ENCODE measurements at places on chromosomes 6 and 20.
A peak's percentile ranks its signal among the peaks of the same experiment; 100 is the strongest.

- peak; percentile 60 for DNase-seq
Measured at GRCh38 chr6:56370561-56371211, 123.3 kb upstream of the COL21A1 start.

DNA sequence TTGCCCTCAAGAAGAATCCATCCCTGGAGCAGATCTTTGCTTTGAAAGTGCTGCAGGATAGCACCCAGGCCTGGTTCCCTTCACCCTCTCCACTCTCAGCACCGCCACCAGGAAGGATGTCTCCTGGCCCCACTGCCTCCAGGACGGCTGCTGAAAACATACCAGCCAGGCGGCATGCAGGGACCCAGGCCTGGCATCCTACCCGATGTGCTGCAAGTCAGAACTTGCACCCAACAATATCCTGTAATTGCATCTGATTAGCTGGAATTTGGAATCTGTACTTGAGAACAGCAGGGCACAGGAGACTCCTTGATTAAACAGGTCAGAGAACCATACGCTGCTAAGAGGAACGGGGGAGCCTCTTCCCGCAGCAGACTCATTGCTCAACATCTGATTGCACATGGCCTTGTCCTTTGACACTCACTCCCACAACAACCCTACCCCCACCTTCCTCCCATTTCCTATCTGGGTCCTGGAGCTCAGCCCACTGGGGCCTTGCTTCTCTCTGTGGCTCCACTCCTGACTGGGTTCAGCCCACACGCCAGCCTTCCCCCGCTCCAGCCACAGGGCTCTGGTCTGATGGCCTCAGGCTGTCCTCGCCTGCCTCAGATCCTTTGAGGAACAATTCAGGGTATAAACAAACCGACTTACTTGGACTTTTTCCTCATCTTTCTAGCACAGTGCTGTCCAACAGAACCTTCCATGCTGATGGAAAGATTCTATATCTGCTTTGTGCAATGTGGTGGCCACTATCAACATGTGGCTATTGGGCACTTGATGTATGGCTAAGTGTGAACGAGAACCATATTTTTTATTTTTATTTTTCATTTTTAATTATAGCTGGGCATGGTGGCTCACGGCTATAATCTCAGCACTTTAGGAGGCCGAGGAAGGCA, 78.0 kb downstream of the FGD2 start:
- no peak for DNase-seq

DNA sequence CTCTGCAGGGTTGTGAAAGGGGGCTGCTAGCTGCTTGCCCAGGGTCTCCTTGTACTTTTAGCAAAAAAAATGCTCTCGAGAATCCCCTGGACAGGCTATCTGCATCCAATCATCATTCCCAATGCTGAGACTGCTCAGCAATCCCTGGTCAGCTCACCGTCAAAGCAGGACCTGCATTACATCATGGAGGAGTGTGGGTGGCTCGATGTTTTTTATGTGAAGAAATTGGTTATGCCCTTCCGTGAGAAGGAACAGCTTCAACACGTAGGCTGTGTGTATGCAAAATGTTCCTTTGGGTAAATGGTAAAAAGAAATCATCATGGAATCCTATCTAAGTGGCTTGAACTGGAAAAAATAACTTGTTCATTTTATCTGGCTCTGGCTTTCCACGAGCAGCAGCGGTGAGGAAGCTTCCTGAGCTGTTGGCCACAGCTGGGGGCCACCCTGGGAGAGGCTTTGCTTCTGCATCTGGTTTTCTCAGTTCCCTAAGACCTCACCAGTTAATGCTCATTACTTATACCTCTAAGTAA, 111.4 kb downstream of the FYN start:
- no peak for DNase-seq

DNA sequence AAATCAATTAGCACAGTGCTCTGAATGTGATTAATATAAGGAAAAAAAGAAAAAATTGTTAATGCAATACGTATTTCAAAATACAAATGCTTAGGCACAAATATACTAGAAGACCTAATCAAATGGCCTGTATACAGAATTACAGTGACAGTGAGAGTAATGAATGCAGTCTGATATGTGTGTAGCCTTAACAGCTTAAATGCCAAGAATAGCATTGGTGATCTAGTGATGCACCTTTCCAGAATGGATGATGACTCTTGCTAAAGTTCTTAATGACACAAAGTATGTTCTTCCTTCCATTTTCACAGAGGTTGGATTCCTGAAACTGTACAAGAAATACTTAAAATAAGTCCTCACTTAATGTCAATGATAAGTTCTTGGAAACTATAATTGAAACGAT, 131.0 kb downstream of the CDKAL1 start:
- no peak for DNase-seq

- peak; percentile 33 for DNase-seq
Measured at GRCh38 chr6:128209771-128210170, 308.9 kb upstream of the THEMIS start.

DNA sequence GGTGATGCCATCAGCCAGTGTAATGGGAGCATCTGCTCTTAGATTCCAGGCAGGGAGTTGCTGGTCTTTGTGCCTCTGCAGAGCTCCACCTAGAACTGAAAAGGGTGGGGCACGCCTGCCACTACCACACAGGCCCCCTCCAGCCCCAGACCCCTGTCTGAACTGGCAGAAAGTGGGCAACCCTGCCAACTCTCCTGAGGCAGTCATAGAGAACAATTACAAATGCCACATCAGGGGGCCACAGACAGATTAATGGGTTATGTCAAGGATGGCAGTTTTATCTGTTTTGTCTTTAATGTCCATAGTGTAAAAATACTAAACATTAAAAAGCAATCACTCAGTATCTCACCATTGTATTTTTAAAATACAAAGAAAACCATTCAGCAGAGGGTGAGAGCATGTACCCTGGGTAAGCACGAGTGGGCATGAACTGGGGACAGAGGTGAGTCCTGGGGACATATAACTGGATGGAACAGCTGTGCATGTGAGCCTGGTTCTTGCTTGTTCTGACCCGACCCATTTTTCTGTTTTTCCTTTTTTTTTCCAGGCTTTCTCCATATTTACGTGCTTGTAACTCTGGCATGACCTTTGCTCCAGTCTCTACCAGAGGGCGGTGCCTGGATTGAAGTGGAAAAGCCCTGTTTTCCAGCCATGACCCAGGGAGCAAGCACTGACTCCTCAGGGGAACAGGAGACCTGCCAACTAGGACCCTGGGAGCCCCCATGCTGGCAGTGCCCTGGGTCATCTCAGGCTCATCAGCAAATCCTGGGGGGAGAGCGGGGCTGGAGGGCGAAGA, 8.2 kb downstream of the TRAF3IP2 start:
- DNase-seq = no peak

DNA sequence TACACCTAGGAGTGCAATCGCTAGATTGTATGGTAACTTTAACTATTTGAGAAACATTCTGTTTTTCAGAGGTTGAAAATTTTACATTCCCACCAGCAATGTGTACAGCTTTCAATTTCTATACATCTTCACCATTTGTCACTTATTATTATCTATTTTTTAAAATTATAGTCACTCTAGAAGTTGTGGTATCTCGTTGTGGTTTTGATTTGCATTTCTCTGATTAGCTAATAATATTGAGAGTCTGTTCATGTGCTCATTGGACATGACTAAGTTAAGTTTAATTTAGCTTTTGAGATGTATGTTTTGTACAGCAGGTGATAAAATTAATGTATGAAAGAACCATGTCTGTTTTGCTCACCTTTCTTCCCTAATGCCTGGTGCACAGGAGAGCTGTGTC, 34.8 kb upstream of the PLCB1 start:
- DNase-seq = no peak

DNA sequence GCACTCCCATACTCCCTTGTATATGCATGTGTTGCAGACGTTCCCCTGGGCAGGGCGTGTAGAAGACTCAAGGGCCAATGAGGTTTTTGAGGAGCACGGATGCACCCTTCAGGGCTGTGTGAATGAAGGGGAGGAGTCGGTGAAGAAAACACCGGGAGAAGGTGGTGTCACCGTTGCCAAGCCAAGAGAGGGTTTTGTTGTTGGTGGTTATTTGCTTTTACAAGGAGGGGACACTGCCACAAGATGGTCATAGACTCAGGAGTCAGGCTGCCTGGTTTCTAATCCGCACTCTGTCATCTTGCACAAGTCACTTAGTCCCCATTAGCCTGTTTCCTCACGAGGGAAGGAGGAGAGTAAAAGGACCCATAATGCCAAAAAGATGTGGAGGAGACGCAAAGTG, 124.0 kb downstream of the PXDC1 start:
- DNase-seq = no peak

DNA sequence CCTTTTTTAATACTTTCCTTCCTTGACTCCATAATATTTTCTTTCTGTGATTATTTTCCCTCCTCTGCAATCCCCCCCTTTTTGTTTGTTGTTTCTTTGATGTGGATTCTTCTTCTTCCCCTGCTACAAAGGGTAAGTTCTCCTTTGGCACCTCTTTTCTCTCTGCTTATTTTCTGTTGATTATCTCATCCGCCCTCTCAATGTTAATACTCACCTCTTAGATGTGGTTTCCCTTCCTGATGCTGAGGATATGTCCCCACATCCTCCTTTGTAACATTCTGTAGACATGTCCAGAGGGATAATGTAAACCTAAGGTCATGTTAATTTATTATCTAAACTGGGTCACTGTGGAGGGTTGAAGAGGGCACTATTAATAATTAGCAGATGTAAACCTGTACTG, 17.7 kb downstream of the FLRT3 start:
- DNase-seq = no peak
